ENCODE measurements at places on chromosomes 5 and 9. TPM values are rescaled to one million over a fixed set of nuclear protein-coding genes. Genes with fewer than 3 reads are reported as not detected.

DNA sequence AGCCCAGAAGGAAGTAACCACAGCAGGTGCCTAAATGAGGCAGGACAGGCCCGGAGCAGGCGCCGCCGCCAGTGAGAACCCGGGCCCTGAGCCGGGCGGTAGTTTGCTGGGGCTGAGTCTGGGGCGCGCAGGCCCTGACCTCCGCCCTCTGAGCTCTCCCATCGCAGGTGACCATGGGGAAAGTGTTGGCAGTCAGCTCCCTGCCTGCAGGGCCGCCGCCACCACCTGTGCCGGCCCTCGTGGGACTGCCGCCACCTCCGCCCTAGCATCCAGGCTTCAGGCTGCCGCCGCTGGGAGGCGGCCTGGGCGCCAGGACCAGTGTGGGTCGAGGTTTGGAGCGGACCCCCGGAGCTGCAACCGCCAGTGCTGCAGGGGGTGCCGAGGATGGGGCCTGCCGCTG, 61.1 kb downstream of the TARS1 start:
- no peak for DNase-seq

DNA sequence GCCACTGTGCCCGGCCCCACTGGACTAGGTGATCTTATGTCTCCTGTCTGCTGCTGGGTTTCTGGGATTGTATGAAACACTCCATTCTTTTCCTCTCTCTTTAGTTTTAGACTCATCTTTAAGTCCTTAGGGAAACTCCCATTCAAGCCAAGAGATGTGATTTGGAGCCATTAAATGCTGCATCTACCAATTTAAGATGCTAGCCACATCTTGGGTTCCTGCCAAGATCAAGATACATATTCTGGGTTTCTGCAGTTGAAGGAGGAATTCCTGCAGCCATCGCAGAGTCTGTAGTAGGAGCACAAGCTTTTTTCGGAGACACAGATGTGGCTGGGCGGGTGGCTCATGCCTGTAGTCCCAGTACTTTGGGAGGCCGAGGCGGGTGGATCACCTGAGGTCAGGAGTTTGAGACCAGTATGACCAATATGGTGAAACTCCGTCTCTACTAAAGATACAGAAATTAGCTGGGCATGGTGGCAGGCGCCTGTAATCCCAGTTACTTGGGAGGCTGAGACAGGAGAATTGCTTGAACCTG, 23.2 kb downstream of the STXBP1 start:
- no peak for DNase-seq

DNA sequence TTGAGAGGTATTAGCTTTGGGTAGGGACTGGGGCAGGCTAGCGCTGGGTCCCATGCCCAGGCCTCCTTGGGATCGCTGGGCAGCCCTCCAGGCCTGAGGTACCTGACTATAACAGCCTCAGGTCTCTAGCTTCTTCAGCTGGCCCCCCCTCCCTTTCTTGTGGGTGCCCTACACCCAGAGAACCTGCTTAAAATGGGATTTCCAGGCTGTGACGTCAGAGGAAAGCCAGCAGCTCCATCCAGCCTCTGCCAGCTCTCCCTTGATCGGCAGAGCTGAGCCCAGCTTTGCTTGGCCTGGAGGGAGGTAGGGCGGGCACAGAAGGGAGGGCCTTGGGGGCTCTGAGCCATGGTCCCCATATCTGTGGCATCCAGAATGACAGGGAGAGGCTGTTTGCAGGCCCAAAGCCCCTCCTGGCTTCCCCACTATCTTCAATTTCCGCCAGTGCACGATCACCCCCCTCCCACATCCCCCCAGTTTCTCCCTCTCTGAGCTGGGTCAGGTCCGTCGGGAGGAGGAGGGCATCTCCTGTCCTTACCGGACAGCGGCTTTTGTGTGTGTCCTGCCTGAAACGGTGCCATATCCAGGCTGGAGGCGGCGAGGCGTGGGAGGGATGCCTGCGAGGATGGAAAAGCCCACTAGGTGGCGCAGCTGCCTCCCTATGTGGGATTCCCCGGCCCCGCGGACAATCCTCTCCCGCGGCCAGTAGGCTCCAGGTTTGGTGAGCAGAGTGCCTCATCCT, 10.8 kb downstream of the REEP2 start:
- peak; percentile 90 for DNase-seq

CARTPT gene
- total RNA-seq = 2.4 TPM

INIP gene
- total RNA-seq = 26.1 TPM

GPR21 gene
- total RNA-seq = 1.2 TPM

Data from colonic mucosa (tissue), 4 donors.